Vagina (tissue), 2 donors: ENCODE measurements at places on chromosomes 1 and 21.

DNA sequence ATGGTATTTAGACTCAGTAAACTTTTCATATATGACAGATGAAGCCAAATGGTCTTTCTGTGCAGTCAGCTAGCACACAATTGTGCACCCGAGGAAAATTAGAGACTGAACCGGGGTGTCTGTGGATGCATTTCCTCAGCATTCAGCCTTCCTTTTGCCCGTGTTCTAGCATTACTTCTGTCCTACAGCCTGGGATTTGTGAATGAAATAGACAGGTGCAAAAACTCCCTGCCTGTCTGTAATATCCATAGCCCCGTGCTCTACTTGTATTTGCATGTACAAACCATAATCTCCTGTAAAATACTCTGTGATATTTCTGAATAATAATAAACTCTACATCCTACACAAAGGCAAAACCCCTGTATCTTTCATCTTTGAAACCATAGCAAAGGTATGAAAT lies 64.8 kb upstream of the LGALS8 start:
- DNase-seq, result no peak

- DNase-seq, result no peak
Measured at GRCh38 chr1:15322648-15323350, 75.8 kb downstream of the FHAD1 start.

GRCh38 chr1:109161858-109162606 lies 48.1 kb downstream of the ELAPOR1 start:
- DNase-seq, result no peak

DNA sequence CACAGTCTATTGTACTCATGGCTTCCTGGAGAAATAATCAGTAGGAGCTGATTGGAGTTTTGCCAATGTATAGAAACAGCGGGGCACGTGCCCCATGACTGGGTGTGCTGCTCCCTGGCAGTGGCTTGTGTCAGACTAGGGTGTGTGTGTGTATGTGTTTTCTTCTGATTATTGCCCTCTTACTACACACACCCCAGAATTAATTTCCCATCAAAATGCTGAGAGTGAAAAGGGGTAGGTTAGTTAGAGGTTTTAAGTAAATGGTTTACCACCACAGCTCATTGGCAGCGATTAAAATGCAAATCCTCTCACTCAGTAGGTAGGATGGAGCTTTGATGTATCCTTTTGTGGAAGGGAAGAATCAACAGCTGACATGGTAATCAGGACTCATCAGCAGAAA lies 29.9 kb downstream of the HHAT start:
- DNase-seq, result no peak

DNA sequence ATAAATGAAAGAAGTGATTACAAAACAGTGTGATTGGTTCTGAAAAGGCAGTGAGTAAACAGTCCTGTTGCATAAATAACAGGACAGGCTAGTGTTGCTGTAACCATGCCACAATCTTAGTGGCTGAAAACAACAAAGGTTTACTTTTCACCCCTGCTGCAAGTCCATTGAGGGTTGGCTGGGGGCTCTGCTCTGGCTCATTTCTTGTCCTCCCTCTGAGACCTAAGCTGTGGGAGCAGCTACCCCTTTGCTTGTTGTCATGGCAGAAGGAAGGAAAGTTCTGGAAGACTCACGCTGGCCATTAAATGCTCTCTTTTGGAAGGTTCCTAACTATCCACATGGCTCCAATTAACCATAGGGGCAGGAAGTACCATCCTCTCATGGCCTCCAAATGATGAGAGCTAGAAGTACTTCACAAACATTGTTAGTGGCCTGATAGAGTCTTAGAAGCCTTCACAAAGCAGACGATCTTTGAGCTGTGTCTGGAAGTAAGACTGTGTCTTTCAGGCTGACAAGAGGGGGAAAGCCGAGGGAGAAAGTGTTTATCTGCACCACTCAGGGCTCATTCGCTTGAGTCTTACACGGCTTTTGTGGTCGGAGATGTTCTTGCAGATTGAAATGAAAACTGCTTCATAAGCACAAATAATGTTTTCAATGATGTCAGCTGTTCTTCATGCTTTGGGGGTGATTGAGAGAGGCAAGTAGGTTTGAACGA lies 11.9 kb downstream of the RCSD1 start:
- DNase-seq, result no peak

DNA sequence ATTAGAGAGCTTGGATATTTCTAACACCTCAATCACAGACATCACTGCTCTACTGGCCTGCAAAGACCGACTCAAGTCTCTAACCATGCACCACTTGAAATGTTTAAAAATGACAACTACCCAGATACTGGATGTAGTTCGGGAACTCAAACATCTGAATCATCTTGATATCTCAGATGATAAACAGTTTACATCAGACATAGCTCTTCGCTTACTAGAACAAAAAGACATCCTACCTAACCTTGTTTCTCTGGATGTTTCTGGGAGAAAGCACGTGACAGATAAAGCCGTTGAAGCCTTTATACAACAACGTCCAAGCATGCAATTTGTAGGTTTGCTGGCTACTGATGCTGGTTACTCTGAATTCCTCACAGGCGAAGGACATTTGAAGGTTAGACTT lies 45.1 kb downstream of the ZYG11B start:
- no peak for DNase-seq

GRCh38 chr1:231721436-231721835 lies 94.8 kb downstream of the DISC1 start:
- DNase-seq, result no peak

- DNase-seq, result no peak
Measured at GRCh38 chr21:34834852-34835501, 166.2 kb downstream of the CLIC6 start.

DNA sequence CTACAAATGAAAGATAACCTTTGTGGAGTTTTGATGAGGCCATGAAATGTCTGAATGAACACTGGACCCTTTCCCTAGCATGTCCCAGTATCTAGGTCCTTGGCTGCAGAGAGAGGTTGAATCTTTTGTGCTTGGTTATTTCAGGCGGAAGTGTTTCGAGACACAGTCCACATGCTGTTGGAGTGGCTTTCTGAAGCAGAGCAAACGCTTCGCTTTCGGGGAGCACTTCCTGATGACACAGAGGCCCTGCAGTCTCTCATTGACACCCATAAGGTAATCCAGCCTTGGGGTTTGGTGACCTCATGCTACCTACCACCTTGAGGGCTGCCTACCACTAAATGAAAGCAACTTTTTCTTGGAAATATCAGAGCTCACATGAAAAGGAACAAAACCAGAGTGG lies 38.9 kb upstream of the BMP8A start:
- DNase-seq, result no peak

GRCh38 chr21:26489781-26490180 lies 83.3 kb downstream of the CYYR1 start:
- no peak for DNase-seq
